ENCODE measurements at places on chromosomes 1 and 21. TPM values are rescaled to one million over a fixed set of nuclear protein-coding genes. Genes with fewer than 3 reads are reported as not detected.

Gene NFASC
- 140 TPM for total RNA-seq

Gene METTL13
- 19.0 TPM for total RNA-seq

Gene RGS21
- not detected for total RNA-seq

Gene PRDX6
- 184 TPM for total RNA-seq

Gene GPR25
- not detected for total RNA-seq

- DNase-seq = no peak
Observed at GRCh38 chr1:207750631-207751305, 1.1 kb upstream of the CD46 start.

- DNase-seq = no peak
Observed at GRCh38 chr1:58412071-58412580, 134.4 kb downstream of the OMA1 start.

GRCh38 chr1:57024855-57025254 is 59.0 kb upstream of the C8B start:
- no peak for DNase-seq

GRCh38 chr21:45543371-45543709 is 1.1 kb upstream of the SLC19A1 start:
- DNase-seq = peak; percentile 60

DNA sequence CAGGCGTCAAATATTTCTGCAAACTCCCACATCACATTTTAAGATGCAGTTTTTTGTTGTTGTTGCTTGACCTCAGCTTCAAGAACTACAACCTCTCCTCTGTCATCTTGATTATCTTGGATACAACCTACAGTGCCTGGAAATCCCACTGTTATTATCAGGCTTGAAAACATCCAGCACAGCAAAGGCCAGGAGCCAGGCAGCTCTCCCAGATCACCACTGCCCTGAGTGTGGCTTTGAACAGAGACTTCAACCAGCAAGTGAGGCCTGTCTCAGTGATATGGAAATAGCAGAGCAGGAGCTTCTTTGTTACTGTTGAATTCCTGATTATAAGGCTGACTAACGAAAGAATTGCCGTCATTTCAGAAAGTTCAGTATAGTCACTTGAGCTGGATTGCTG is 28.5 kb downstream of the CCDC190 start:
- no peak for DNase-seq

DNA sequence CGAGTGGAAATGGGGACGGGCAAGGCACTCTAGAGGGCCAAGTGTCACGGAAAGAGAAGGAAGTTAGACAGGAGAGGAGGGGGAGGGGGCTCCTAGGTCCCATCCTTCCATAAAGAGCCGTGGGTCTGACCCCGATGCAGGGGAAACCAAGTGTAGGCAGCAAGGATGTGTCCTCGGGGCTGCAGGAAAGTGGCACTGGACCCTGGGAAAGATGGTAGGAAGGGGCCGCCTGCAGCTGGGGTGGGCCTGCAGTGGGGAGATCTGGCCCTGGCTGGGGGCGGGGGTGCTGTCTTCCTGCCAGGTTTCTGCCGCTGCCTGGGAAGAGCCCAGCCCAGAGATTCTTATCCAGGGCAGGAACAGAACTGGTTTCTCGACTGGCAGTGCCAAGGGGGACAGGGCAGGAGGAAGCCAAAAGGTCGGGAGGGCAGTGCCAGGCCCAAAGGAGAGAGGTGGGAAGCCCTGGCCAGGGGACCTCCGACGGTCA is 12.9 kb downstream of the CRABP2 start:
- no peak for DNase-seq

DNA sequence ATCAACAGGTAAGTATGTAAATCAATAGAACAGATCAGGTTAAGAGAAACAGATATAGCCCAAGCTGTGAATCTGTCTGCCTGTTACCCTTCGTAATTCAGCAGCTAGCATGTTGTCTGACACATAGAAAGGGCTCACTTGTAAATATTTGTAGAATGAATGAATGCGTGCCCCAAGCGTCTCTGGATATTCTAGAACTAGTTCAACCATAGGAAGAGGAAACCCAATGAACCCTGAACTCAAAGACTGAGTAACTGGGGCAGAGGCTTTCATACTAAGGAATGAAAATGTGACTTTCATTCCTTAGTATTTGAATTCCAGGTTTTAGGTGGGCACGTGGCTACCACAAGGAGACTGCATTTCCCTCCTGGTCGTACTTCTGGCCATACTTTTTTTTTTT is 60.1 kb upstream of the SMYD2 start:
- no peak for DNase-seq

- no peak for DNase-seq
Observed at GRCh38 chr21:37232274-37233018, 34.7 kb downstream of the VPS26C start.

DNA sequence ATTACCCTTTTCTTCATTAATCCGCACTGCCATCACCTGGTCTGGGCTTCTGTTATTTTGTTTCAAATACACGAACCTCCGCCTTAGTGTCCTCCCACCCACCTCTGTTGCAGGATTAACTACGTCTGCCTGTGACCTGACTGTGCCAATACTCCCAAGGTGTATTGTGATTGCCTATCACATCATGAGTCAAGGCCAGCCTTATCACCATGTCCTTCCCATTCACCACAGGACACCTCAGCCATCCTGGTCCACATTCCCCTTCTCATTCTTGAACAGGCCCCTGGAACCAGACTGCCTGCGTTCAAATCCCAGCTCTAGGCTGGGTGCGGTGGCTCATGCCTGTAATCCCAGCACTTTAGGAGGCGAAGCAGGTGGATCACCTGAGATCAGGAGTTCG is 14.4 kb downstream of the F11R start:
- no peak for DNase-seq

GRCh38 chr21:26736449-26736848 is 108.8 kb downstream of the ADAMTS1 start:
- DNase-seq = no peak

GRCh38 chr1:147626291-147626690 is 44.0 kb downstream of the ACP6 start:
- no peak for DNase-seq

GRCh38 chr1:85125891-85126290 is 74.9 kb downstream of the SYDE2 start:
- no peak for DNase-seq

GRCh38 chr1:181317261-181317930 is 165.9 kb upstream of the CACNA1E start:
- DNase-seq = no peak

GRCh38 chr21:16020878-16021277 is 291.1 kb downstream of the USP25 start:
- DNase-seq = no peak

- DNase-seq = no peak
Observed at GRCh38 chr1:117364240-117364639, 3.0 kb upstream of the MAN1A2 start.
